ENCODE measurements at places on chromosomes 7 and 10.

DNA sequence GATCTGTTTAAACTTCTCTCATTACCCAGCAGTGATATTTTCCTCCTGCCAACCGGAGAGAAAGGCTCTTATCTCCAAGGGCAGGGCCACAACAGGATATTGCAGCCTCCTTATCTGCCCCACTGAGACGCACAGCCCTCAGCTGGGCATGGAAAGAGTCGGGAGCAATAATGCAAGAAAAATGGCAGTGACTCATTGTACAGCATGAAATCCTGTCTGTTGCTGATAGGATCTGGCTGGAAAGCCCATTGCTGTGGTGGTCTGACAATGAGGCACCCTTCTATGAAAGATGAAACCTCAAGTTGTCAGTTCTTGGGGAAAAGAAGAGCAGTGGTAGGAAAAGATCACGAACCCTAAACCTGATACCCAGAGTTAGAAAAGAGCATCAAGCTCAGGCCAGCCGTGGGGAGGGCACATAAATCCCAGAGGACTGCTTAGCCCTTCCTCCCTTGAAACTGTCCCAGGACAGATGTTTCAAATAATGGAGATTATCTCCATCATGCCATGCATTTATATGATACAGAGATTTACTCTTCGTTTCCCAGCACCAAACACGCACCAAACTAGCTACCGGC lies 47.0 kb upstream of the FIGNL1 start:
- DNase-seq, result no peak

DNA sequence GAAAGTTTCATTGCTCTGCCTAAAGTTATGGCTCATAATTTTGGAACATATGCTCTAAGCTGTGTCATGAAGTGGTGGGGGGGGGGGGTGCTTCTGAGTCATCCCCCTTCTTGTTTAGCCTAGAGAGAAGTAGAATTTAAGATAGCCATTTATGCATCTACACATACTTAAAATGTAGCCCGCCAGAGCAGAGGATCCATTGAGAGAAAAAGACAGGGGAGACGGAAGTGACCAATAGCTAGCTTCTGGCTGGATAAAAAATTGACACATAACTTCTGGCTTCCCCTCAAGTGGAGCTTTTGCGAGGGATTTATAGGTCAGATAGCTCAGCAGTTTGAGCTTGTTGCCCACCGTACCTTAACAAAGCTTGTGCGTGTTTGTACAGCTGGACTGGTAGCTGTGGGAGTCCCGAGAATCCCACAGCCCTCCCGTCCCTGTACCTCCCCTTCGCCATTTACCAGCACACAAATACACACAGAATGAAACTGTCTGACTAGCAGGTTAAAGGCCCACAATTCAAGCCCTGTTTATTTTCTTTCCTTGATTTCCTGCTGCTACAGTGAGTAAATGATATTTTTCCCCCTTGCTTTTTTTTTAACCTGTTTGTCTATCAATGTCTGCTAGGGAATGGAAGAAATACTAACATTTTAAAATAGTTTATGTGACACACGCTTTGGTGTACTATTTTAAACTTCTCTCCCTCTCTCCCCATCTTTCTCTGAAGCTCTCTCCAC lies 232.6 kb upstream of the FERD3L start:
- no peak for DNase-seq

- DNase-seq, result peak; percentile 54
Observed at GRCh38 chr10:121608469-121609190, 10.4 kb upstream of the FGFR2 start.

DNA sequence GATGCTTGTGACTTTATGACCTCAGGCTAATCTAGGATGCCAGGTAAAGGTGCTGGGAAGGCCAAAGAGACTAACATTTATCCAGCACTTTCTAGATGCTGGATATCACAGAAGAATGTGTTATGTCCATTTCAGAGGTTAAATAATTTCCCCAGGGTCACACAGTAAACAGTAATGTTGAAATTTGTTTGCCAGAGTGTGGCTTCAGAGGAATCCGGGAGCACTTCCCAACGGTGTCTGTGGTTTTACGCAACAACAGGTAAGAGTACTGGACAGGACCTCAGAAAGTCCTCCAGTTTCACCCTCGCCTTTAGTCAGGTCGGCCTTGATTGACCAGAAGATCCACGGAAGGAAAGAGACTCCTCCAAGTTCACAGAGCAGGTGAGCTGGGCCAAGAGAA lies 1.7 kb downstream of the SHTN1 start:
- no peak for DNase-seq

DNA sequence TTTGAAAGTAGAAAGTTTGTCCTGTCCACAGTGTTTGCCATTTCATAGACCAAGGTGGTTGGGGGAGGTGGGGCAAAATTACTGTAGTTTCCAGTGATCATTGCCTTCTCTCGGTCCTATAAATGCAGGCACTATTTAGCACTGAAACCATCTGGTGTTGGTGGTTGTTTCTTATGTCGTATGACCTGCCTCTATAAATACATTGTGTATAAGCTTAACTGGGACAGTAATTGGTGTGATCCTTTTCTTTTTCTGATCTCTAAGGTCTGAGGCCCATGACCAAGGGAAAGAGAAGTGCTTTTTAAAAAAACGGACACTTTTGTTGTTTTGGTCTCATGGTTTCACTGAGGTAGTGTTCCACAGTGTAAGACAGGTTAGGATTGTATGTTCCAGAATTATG lies 63.1 kb downstream of the AUTS2 start:
- DNase-seq, result no peak

GRCh38 chr7:135831455-135832195 lies 83.0 kb upstream of the FAM180A start:
- no peak for DNase-seq

- DNase-seq, result peak; percentile 88
Observed at GRCh38 chr7:152025077-152025936, at the start of gene GALNT11. Gene GALNT11 (plus strand): TSS chr7:152025674. CDS start chr7:152094228, 68,554 bp downstream.

- DNase-seq, result no peak
Observed at GRCh38 chr7:158821171-158822031, 7.9 kb downstream of the ESYT2 start.

DNA sequence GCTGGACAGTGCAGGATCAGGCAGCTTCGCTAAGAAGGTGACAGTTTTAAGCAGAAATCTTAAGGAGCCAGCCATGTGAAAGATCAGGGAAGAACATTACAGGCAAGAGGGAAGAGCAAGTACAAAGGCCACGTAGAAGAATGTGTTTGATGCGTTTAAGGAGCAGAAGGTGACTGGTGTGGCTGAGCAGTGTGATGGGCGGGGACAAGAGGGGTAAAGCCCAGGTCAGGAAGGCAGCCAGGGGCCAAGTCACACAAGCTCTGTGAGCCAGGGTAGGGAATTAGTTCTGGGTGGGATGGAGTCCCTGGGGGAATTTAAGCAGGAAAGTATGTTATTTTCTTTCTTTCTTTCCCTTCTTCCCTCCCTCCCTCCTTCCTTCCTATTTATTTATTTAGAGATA lies 166.9 kb downstream of the SH3PXD2A start:
- no peak for DNase-seq

GRCh38 chr10:48804740-48805182 lies 120.1 kb downstream of the WDFY4 start:
- peak; percentile 50 for DNase-seq

DNA sequence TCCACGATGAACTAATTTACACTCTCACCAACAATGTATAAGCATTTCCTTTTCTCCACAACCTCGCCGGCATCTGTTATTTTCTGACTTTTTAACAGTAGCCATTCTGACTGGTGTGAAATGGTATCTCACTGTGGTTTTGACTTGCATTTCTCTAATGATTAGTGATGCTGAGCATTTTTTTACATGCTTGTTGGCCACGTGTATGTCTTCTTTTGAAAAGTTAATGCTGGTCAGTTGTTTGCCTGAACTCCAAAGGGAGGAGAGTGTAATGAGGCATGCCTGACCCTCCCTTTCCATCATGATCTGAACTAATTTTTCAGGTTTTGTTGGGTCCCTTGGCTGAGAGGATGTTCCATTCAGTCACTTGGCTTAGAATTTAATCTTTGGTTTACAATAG lies 50.7 kb upstream of the SVIL start:
- DNase-seq, result no peak

DNA sequence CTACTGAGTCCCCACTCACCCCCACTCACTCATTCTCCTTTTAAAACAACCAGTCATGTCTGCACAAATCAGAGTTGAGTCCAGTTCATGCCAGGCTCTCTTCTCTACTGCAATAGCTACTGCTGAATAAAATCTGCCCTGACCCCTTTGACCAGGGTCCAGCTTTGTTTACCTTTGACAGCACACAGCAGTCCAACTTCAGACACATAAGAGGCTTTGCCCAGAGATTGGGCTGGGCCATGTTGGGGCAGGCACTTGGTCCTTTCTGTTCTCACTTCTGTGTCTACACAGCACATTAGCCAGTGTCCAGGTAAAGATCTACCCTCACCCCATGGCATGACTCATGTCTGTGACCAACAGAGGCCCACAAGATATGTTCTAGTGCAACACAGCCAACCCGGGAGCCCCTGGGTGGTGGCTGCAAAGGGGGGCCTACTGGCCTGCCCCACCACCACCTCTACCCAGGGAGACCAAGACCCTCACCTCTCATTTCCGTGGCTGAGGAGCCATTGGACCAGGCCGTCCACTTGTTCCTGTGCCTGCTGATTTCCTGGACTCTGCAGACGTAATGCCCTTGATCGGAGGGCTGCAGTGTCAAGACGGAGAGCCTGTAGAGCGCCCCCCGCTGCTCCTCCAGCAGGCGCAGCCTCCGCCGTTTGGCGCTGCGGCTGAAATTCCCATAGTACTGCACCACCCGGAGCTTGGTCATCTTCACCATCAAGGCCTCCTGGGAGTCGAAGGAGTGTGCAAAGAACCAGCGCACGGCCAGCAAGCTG lies 8.0 kb downstream of the VSTM4 start:
- DNase-seq, result no peak

DNA sequence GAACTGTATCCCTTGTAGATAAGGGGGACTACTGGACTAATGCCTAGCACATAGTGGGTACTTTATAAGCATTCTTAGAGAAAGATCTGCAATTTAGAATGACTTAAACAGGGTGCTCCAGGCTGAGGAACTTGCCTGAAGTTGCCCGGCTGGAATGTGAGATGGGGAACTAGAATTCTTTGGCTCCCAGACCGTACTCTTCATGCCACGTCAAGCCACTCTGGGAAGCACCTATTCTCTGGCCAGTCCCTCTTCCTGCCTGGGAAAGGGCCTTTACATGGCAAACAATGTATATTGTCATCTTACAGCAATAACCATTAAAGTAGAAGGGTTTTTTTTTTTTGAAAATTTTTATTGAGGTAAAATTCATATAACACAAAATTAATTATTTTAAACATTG lies 34.5 kb downstream of the ATXN7L1 start:
- DNase-seq, result no peak

- no peak for DNase-seq
Observed at GRCh38 chr7:23238983-23239652, 7.5 kb upstream of the GPNMB start.

DNA sequence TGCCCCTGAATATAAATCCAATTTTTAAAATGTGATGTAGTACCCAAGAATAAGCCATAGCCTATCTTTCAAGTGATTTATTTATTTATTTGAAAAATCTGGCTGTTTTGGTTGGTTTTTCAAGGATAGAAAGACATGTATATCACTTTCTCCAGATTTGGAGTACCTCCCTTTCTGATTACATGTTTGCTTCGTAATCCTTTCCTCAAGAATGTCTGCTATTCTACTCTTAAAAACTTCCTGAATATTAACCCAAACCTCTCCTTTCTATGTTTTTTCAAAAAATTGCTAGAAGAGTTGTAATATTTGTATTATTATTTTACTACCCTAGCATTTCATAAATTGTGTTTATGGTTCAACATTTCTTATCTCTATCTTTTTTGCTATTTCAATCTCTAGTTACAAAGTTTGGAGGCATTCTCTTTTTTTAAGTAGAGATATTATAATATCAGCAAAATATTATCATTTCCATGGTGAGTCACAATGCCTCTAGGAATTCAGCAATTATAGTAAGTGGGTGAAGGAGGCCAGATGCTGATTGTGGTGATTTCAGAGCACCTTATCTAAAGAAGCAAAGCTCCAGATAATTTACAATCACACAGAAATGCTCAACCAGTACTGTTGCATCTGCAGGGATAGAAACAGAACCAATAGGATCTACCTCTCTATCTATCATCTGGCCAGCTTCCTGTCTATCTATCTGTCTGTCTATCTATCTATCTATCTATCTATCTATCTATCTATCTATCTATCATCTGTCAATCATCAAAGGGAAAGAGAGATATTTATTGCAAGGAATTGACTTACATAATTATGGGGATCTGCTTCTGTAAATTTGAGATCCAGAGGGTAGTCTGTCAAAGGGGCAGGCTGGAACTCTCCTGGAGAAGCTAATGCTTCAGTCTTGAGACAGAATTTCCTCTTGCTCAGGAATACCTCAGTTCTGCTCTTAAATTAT lies 412.5 kb upstream of the SEMA3C start:
- no peak for DNase-seq

DNA sequence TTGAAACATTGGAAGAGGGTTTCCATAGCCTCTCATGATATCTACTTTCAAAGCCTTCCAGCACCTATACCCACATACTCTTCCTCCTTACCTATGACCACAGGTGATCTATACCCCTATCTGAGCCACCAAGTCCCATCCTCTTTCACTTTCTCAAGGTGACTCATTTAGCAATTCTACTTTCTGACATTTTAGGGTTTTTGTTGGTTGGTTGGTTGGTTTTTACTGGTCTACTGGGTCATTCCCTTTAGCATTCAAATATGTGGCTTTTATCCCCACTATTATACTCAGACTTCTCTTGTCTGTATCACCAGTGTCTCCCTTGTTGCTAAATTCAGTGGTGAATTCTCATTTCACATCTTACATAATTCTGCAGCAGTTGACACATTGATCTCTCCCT lies 130.4 kb upstream of the STEAP4 start:
- no peak for DNase-seq

GRCh38 chr10:78286186-78286585 lies 252.5 kb downstream of the RPS24 start:
- no peak for DNase-seq

GRCh38 chr10:112519133-112519761 lies 72.2 kb downstream of the VTI1A start:
- DNase-seq, result no peak

DNA sequence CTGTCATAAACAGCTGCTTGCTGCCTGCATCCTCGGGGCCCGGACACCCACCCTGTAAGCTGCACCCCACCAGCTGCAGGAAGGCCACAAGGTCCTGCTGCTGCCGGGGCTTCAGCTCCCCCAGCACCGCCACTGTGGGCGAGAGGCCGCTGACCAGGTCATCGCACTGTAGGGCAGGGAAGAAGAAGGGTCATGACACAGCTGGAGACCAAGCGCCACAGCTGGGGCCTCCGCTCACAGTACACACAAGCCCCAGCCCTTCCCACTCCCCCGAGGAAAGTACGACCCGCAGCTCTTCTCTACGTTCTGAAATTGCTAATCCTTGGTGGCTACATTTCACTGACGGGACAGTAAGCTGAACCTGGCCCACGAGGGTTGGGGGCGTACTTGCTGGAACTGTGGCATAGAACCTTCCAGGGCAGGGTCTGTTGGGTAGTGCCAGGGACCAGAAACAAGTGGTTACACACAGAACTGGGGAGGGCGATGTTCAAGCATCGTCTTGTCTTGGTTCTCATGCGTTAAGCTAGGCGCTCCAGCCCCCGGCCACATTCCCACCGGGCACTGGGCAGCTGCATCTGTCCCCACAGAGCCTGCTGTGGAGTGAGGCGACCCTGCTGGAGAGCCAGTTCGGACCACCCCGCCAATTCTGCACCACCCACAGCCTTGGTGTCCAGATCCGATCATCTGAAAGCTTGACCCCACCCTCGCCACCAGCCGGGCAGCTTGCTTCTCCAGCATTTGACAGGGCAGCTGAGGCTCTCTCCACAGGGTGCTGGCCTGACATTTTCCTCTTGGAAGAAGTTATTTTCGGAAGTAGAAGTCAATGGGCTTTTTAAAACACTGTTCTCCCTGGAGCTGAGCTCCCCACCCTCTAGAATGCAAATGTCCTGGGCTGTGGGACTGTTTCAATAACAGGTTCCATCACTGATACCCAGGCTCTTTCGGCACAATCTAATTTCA lies 50.8 kb downstream of the GSDME start:
- no peak for DNase-seq

Measured in GM06990 (cell line).